Activated CD4-positive, CD25-positive, alpha-beta regulatory T cell treated with anti-CD3 and anti-CD28 coated beads, Interleukin-2, amount 50 U/mL, for 16 hours (primary cell): ENCODE measurements at places on chromosomes 1 and 21.

GRCh38 chr1:89724369-89725010, 91.6 kb downstream of the LRRC8C start:
- DNase-seq = no peak

DNA sequence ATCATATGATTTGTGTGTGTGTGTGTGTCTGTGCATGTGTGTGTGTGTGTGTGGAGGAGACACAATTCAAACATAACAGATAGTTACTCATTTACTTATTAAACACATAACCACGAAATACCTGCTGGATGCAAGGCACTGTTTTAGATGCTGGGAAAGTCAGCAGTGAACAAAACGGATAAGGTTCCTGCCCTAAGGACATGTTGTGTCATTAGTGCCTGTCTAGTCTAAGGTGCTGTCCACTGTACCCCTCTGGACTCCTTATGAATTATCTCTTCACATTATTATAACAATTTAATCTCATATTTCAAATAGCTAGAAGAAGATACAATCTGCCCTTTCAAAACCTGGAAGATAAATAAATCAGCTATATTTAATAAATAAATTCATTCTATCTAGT, 162.4 kb downstream of the PLPPR5 start:
- no peak for DNase-seq

DNA sequence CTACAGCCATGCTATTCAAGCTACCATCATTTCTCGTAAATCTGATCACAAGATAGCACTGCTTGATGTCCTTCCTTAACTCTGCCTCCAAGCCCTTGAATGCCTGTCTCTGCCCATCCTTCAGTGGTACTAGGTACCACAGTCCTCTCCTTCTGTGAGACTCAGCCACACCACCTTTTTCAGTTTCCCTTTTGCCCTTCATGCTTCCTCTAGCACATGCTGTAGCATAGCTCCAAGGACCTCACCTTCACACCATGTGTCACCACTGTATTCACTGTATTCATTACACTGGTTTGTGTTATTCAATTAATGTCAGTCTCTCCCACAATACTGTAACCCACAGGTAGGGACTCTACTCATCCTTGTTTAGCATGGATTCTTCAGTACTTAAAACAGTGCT, 8.0 kb upstream of the TP53BP2 start:
- no peak for DNase-seq

GRCh38 chr21:34673006-34673405, 4.2 kb downstream of the CLIC6 start:
- DNase-seq = no peak

DNA sequence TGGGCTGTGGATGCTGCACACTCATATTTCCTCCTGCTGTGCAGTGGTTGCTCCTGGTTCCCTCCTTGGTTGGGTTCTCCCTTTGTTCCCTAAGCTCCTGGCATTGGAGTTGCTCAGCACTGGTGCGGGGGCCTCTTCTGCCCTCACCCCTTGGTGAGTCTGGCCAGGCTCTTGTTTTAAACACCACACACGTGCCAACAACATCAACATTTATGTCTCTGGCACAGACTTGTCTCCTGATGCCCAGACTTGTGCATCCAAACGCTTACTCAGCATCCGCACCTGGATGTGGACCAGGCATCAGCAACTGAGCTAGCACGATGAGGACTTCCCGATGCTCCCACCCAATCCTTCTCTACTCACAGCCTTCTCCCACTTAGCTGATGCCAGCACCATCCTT, 627.6 kb downstream of the NPHP4 start:
- DNase-seq = no peak

- DNase-seq = no peak
Observed at GRCh38 chr1:180933141-180933540, 20.4 kb downstream of the KIAA1614 start.

GRCh38 chr1:50333595-50333974, 89.7 kb downstream of the DMRTA2 start:
- DNase-seq = no peak

DNA sequence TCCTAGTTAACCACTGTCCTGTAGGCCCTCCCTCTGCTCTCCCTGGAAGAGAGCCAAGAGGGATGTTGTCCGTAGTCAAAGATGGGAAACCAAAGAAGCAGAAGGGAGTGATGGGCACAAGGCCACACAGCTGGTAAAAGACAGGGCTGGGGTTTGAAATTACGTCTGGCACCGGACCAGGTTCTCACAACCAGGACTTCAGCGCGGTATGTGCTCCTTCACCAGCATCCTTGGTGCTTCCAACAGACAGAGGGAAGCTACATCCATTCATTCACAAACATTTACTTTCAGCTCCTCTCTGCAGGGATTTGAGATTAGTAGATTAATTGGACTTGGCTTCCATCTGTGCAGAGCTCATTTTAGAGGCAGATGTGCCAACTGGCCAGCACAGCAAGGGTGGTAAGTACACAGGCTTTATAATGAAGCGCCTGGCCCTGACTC, 191.2 kb downstream of the TRABD2B start:
- DNase-seq = no peak

- DNase-seq = peak; percentile 47
Observed at GRCh38 chr1:27671964-27672749, at the start of gene IFI6. IFI6 (minus strand) TSS chr1:27672192; CDS start chr1:27669314, 2,878 bp downstream.

DNA sequence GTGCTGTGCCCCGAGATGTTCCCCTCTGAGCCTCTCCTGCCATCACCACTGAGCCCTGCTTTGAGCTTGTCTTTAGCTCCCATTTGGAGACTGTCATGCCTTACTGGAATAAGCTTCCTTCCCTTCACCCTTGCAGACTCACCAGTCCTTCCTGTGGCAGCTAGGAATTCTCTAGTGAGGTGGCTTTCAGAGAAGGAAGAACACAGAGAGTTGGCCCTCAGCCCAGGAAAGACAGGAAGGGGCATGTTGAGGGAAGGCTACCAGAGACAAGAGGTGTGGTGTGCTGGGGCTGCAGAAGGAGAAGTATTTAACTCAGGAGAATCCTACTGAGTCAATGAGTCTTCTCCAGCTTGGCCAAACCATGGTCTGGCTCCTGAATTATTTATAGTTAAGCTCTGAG, 76.3 kb downstream of the UCK2 start:
- DNase-seq = no peak

- DNase-seq = no peak
Observed at GRCh38 chr1:53598966-53599365, 139.8 kb downstream of the DMRTB1 start.

DNA sequence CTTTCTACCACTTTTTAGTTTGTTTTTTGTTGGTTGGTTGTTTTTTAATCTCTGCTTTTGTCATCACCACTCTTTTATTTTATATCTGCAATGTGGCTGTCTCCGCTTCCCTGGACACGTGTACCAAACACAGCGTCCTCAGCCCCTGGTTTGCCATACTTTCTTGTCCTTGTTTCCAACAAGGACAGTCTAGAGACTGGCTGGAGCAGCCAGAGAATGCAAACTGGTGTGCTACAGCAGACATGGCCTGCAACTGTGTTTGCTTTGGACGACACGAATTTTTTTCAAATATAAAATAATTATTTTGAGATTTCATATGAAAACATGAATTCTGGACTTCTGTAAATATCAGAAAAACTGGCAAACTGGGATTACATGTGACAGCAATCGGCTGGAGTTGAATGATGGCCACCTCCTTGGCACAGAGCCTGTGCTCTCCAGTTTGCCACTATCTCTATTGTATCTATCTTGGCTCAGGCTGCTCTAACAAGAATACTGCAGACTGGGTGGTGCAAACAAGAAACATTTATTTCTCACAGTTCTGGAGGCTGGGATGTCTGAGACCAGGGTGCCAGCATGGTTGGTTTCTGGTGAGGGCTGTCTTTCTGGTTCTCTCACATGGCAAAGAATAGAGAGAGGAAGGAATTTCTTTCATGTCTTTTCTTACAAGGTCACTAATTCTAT, 34.6 kb upstream of the POU2F1 start:
- DNase-seq = no peak

DNA sequence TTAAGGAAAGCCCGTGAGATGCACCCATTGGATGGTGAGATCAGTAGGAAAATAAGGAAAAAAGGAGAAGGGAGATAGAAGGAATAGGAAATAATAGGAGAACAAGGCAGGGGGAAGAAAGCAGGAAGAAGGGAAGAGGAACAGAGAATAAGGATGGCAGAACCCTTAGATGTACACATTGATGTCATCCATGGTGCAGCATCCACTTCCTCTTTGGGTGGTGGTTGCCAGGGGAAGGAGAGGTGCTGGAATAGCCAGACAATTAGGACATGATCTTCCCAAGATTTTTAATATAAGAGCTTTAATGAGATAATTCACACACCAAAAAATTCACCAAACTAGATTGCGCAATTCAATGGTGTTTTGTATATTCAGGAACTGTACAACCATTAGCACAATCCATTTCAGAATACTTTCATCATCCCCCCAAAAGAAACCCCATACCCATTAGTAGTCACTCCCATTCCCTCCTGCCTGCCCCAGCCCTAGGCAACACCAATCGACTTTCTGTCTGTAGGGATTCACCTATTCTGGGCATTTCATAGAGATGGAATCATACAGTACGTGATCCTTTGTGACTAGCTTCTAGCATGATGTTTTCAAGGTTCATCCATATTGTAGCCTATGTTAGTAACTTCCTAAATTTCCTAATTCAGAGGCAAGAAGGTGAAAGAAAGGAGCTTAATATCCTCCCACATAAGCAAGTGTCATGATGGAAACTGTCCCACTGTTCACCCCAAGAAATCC, 121.4 kb downstream of the PLXNA2 start:
- no peak for DNase-seq

GRCh38 chr1:47262787-47263413, 30.9 kb upstream of the TAL1 start:
- peak; percentile 5 for DNase-seq

DNA sequence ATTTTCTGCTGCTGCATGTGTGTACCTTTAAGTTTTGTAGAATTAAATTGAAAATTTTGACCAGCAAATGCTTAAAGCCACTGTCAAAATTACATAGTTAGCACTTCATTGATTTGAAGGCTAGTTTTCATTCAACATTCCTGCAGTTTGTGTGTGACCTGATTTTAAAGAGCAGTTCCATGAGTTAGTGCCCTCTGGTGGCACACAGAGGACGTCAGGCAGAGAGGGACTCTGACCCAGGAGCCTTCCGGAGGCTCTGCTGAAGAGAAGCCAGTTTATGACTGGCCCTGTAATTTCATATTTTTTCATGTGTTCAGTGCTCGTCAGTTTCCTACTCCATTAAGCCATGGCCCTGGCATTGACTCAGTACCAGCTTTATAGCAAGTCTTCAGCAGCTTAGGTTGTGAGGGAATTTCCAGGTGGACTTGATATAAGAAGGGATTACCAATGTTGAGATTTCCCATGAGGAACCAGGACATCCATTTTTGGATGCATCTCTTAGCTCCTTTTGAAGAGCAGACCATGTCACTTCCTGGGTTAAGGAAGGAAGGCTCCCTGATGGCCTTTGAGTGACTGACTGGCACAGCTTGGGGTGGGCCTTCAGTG, 104.7 kb downstream of the CAMTA1 start:
- DNase-seq = peak; percentile 10

DNA sequence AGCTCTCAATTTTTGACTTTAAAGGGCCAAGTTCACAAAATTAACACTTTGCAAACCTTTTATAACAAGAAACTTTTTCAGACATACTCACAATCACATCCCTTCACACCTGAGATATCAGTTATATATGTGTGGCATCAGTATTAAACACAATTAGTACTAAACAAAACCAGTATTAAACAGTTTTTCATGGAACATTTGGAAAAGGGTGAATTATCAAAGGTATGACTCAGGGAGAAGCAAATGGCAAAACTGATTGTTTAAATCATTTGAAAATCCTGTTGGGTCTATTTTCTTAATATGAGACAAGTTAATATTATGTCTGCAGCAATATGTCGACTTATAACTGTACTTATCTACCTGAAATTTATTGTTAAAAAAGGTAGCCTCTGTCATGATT, 587.3 kb downstream of the NEGR1 start:
- DNase-seq = no peak

DNA sequence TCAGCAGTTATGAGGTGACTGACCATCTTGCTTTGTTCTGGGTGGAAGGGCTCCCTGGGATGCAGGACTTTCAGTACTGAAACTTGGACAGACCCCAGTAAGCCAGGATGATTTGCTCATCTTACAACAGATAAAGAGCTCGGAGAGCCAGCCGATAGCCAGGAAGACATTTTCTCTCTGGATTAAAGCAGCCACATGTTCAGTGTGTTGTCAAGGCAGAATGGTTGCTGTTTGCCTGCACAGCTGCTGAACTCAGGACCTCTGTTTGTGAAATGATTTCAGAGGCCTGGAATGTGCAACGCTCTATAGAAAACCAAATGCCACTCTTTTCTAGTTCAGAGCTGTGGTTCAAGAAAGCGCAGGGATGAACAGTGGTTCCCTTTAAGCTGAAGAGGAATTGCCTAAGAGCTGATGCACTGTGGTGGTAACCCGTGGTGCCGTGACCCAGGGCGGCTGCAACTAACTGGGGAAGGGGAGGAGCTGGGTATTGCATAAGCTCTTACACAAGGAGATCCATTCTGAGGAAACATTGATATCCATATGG, 40.7 kb downstream of the CASQ2 start:
- DNase-seq = no peak

DNA sequence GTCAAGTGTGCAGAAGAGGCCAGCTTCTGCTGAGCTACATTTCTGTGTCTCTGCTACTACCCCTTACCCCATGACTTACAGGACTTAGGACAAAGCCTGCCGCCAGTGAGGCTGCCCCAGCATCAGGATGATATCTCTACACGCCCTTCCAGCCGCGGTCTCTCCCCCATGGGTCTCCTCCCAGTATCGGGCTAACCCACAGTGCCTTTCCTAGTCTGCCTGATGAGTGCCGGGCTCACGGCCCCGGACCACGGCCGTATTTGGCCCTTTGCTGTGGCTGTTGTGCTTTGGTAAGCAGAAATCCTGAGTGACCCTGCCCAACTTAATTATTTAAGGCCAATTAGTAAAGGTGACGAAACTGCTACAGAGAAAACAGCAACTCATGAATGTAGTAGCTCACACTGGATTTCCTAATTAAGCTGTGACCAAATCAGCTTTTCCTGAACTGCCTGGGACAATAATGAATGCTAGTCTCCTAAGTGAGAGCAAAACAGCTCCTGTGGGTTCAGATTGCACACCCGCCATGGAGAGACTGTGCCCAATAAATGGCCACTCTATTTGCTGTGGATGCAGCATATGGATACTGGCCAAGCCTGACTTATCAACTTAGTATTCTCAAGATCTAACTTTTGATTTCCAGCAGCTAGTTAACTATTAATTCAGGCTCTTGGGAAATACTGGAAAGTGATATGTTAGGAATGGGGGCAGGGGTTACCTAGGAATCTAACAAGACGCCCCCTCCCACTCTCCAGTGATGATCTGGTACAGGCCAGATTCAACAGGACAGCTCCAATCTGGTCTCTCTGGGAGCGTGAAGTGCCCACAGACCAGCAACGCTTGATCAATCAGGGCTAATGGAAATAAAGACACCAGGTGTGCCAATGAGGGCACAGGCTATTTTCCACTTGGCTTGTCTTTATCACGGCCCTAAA, 123.3 kb upstream of the IFFO2 start:
- no peak for DNase-seq

GRCh38 chr1:14577261-14577660, 21.2 kb upstream of the KAZN start:
- no peak for DNase-seq
